ENCODE measurements at places on chromosomes 13 and 19.

GRCh38 chr13:73000027-73000674, 58.7 kb upstream of the KLF5 start:
- no peak for DNase-seq

DNA sequence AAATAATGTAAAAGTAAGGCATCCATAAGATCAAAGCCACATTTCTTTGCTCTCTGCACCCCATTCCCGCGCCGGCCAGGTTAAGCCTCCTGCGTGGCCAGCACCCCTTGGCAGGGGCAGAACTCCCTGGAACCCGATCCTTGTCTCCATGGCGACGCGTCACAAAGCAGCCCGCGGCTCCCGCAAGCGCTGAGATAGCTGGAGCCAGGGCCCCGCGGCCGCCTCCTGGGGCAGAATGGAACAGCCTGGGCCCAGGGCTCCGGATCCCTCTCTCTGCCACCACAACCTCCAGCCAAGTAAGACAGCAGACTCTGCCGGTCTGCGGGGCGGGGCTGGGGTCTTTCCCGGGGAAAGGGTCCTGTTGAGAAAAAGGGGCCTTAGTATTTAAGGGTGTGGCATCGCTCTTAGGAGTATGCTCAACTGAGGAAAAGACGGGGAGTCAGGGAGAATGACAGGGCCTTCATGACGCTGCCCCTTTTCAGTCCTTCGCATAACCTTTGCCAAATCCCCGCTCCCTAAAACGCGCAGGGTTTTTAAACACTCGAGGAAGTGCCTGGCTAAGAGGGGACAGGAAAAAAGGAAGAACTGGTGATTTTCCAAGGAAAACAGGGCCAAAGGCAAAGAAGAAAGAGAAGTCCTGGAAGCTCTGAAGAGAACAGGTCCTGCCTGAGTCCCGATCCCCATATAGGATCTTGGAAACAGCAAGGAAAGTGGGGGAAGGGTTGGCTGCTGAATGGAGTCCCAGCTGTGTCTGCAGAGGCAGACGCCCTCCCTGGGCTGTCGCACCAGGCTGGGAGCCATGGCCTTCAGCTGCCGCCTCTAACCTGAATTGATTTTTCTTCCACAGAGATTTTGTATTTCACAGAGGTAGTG, at the start of gene TEX26:
TSS of gene TEX26 (plus strand) at position 176 of the 873 bp plus-strand sequence. CDS start at position 236, 60 bp downstream.
- no peak for DNase-seq

- no peak for DNase-seq
These were observed 475.6 kb downstream of the COG6 start for GRCh38 chr13:40130871-40131636.

DNA sequence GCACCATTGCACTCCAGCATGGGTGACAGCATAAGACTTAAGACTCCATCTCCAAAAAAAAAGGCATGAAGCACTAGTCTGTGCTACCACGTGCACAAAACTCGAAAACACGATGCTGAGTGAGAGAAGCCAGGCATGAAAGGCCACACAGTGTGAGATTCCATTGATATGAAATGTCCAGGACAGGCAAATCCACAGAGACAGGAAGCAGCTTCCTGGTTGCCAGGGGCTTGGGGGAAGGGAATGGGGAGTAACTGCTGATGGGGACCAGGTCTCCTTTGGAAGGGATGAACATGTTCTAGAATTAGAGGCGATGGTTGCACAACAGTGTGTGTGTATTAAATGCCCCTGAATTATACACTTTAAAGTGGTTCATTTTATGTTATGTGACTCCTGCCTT, 15.9 kb upstream of the JUND start:
- no peak for DNase-seq

- DNase-seq: no peak
These were observed 4.6 kb downstream of the FBXO17 start for GRCh38 chr19:38970664-38971532.

DNA sequence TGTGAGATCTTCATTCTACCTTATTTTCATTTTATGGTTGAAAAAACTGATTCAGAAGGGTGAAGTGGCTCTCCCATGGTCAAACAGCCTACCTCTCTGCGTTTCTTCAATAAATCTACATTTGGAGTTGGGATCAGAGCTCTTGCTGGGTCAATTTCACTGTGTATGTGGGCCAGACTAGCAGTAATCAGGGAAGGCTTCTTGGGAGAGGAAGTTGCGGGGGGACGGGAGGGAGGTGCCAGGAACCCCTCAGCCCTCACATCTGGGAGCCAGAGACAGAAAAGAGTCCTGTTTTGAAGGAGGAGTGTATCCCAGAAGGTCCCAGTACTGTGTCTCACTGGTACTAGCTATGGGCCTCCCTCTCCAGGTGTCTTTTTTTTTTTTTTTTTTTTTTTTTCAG, 934 bp downstream of the KXD1 start:
- no peak for DNase-seq

GRCh38 chr13:112957295-112957677, 11.7 kb upstream of the MCF2L start:
- DNase-seq: no peak

DNA sequence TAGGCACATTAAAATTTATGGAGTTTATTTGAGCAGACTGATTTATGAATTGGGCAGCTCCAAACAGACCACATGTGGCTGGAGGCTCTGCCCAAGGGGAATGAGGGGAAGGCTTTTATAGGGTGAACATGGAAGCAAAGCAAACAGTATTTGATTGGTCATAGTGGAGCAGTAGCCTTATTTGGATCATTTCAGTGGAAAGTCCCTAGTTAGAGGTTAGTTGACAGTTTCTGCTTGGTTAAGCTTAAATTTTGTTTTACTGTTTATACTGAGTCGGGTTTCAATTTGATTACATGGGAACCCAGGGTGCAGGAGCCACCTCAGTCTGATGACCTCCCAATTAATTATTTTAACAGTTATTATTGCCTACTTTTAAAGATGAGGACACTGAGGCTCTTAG, 140.5 kb downstream of the NDFIP2 start:
- no peak for DNase-seq

- DNase-seq: no peak
These were observed 4.1 kb upstream of the DLL3 start for GRCh38 chr19:39494661-39495060.

GRCh38 chr13:92300651-92301050, 902.2 kb downstream of the GPC5 start:
- no peak for DNase-seq

DNA sequence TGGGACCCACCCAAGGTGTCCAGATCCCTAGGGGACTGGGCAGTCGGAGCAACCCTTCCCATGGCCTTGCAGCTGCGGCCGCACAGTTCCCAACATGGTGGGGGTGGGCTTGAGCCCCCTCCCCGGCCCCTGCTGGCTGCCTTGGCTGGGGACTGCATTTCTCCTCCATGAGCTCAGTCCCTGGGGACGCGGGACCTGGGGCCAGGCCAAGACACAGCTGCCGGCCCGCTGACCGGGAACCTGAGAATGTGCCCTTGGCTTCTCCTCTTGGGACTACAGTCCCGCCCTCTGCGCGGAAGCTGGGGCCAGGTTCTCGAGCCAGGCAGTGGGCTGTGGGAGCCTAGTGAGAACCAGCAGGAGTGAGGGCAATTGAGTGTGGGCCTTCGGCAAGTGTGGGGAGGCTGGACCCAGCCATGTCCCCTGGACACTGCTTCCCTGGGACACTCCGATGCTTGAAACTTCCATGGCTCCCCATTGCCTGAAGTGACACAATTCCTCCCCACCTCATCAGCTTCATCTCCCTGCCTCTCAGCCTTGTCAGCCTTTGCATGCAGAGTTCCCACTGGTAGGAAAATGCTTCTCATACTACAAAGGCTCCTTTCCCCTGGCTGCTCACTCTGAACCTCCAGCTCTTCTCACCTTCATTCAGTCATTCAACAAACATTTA, 13.1 kb upstream of the NOTCH3 start:
- no peak for DNase-seq

GRCh38 chr19:40416918-40417642, 3.9 kb upstream of the PRX start:
- peak; percentile 95 for DNase-seq

- no peak for DNase-seq
These were observed 124.6 kb downstream of the COL4A2 start for GRCh38 chr13:110431425-110432294.

DNA sequence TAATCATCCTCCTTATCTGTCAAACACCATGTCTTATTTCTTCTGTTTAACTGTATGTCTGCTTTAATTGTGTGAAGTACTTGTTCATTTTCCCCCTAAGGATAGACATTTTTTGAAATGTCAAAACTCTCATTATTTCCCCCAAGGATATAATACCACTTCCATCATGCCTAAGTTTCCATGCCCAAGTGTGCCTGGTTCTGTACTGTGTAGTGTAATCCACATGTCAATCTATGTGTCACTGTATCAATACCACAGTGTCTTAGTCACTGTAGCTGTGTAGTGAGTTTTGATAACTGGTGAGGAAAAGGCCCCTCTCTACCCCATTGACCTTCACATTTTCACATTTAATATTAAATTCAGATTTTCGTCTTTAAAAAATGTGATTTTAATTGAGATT, 1265.5 kb downstream of the PCDH9 start:
- DNase-seq: no peak

DNA sequence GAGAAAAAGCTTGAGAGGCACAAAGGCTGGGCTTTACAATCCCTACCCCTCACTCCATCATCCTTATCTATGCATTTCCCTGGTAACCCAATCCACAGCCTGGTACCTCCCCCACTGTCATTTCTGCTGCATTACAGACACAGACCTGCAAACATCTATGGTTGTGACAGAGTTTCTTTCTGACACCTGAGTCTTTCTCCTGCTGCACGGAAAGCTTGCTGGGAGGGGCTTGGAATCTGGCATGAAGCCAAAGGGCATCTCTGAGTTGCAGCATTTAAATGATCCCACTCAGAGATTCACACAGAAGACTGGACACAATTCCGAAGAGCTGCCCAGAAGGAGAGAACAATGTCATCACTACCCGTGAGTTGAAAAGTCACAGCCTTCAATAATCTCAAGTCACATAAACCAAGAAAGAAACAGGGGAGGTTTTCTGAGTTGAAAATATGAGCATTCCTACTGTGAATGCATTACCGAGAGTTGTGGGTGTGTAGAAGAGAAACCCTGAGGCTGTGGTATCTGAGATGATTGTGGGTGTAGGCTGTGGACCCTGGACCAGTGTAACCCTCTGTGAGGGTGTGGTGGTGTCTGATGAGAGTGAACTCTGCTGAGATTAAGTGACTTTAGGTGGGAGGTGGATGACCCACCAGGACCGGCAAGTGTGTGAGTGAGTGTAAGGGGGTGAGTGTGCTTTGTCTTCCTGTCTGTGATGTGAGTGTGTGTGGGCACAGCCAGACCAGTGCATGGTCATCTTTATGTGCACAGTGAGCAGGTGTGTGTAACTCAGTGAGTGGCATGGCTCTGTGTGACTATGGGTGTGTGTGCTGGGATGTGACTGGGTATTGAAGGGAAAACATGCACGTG, at the start of gene LGALS14:
TSS of gene LGALS14 (plus strand) at position 301 of the 864 bp plus-strand sequence. CDS start at position 349, 48 bp downstream.
- DNase-seq: no peak
